ENCODE measurements at places on chromosomes 6 and 20.

GRCh38 chr6:131640100-131640499 lies 3.0 kb downstream of the ENPP3 start:
- no peak for DNase-seq

DNA sequence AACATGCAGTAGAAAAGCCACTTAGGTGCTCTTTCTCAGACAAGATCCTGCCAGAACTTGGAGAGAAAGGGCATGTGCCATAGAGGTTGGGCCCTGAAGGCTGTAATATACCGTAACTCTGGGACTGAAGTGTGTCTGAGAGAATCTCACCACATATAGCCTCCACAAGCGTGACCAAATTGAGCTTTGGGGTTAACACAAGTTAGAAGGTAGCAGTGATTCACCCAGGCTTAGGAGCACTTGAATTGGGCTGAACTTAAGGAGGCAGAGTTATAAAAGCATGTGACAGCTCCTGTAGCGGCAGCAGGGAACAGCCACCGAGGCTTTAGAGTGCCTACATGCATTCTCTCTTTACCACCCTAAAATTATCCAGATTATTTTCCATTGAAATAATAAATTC lies 361.6 kb downstream of the PHF3 start:
- no peak for DNase-seq

GRCh38 chr6:43432009-43432945 lies 4.9 kb downstream of the ABCC10 start:
- DNase-seq: no peak

- DNase-seq: peak; percentile 61
Measured at GRCh38 chr20:49941456-49941855, 5.3 kb downstream of the RNF114 start.

- peak; percentile 60 for DNase-seq
Measured at GRCh38 chr20:33370291-33370690, 31.0 kb downstream of the CDK5RAP1 start.

DNA sequence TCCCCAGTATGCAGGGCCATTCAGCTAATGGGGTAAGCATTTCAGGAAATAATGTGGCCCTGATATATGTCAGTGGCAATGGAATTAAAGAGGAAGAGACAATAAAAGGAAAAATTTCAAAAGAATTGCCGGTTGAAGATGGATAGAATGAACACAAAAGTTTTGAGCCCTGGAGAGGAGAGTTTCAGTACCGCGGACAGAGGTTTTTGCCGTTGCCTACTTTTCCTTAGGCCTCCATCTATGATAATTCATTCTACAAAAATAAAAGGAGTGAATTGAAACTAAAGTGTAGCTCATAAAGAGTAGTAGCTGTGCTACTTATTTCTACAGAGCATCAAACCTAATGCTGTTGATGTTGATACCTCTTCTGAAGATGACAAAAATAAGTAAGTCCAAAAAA lies 140.7 kb downstream of the RNASET2 start:
- no peak for DNase-seq

GRCh38 chr20:51966296-51966971 lies 164.1 kb upstream of the SALL4 start:
- no peak for DNase-seq

DNA sequence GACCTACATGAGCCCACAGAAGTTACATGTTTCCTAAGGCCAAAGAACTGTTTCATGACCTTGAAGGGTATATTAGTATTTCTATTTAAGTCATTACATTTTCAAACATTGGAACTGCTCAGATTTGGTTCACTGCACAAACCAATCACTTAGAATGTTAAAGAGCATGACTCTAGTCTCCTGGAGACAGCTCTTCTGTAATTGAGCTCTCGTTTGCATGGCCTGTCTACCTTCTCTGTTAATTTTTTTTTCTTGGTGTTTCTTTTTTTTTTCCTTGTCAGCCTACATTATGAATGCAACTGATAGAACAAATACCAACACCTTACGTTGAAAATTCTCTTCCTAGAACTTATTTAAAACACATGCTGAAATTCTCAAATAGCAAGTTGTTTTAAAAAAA lies 860.2 kb upstream of the MAP3K7 start:
- no peak for DNase-seq

DNA sequence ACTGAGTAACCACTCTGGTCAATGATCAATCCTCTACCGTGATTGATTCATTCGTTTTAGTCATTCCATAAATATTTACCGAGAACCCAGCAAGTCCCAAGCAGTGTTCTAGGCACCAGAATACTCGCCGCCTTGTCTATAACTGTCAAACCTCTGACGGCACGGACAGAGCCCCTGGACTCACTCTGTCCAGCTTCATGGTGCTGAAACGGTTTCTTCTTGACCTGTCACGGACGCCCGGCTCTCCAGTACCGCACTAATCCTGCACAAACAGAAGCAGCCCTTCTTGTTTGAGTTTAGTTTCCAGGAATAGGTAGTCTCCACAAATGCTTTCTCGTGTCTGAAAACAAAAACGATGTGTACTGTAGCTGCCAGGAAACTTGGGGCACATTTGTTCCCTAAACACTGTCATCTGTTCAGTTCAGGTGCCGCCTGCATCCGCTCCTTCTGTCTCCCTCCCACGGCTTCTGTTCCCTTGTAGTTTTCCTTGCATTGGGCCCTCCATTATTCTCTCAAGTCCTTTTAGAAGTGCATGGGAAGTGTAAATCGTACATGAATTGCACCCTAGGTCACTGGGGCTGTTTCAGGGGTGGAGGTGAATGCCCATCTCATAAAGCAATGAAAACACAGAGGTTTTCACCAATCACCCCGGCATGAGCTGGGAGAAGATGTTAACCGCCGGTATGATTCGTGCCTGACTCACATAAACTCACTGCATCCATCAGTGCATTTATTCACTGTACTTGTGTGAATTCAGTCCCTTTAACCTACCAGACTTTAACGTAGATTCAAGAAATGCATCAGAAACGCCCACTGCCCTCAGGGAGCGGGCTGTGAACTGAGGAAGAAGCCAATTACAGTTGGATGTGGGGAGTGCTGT lies 209.3 kb upstream of the CDH4 start:
- peak; percentile 57 for DNase-seq

DNA sequence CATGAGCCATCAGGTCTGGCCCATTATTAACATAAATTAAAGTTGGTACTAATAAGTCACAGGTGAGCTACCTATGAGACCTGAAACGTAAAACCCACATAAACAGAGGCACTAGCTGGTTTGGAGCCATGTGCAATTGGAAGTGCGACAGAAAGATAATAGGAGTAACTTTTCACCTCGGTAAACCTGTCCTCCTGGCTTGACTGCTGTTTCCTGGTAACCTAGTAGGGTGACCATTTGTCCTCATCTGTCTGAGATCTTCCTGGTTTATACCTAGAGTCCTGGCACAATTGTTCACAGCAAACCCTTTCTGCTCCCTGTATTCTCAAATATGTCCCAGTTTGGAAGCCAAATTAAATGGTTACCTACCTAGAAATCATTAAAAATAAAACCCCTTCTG lies 7.4 kb downstream of the TBC1D20 start:
- no peak for DNase-seq

DNA sequence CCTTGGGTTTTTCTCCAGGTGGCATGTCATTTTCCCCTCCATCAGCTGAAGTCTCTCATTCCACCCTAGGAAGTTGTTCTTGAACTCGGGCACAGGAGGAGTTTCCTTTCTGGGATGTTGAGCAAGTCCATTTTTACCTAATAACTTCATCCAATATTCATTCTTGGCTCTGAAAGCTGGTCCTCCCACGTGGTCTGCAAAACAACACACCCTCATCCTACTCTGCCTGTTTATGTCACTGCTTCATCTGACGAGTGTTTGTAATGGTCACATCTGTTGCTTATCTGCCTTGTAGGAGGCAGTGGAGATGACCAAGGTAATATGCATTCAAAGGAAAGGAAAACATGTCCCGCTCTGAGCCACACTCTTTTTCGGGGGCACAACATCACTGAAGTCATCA lies 41.7 kb upstream of the AIG1 start:
- no peak for DNase-seq

DNA sequence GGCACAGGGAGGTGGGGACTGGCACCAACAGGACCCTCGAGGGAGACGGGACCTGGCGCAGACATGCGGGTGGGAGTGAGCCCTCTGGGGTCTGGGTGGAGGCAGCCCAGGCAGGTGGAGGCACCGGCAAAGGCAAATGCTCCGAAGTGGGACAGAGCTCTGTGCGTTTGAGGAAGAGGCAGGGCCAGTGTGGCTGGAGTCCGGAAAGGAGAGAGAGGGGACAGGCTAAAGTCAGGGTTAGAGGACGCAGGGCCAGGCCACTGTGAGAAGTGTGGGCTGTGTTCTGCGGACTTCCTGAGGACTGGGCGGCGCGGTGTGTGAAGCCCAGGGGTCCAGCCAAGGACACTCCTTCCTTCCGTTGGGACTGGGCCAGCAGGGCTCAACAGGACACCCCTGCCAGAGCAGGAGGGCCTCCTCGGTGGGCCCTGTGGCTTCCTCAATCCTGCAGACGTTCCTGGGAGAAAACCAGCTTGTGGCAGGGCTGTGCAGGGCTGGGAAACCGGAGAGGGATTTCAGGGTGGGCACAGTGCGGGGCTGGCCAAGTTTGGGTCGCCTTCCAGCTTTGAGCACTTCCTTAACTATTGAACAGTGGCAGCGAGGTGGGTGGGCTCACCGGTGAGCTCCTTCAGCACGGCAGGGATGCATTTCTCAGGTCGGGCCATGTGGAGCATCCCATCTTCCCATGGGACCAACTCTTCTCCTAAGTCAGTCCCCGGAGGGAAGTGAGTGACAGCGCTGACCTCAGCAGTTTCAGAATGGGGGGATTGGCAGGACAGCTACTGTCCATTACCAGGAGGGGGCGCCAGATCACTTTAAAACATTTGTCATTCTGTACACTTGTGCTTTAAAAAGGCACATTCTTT lies 22.5 kb downstream of the MOCS3 start:
- DNase-seq: no peak

DNA sequence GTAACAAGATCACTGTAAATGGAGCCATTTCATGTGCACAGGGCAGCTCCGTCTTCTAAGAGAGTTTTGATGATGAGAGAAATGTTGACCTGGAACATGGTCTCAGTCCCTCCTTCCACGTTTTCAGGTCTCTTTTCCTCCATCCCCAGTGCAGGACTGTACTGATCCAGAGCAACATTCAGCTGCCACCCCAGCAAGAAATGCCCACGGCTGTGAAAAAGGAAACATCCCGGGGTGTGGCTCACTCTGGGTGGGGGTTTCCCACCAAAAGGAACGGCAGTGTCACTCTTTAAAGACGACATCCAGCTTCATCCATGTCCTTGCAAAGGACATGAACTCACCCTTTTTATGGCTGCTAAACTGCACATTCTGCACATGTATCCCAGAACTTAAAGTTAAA lies 92.6 kb downstream of the ERMARD start:
- DNase-seq: no peak

DNA sequence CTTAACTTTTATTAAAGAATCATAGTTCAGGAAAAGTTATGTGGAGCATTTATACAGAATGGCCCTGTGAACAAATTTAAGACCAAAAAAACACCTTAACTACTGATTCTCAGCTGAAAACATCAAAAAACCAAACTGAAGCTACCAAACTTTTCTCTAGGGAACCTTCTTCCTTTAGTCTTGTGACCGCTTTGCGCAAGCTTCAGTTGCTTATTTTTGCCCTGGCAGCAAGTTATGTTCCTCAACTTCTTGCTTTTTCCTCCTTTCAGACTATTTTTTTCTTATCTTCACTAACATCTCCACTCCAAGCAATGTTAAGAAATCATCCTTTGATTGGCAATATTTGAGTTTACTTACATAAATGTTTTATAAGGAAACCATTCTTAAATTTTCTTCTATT lies 100.1 kb downstream of the MYB start:
- no peak for DNase-seq

GRCh38 chr6:108942556-108943492 lies 94.6 kb downstream of the ARMC2 start:
- DNase-seq: no peak

DNA sequence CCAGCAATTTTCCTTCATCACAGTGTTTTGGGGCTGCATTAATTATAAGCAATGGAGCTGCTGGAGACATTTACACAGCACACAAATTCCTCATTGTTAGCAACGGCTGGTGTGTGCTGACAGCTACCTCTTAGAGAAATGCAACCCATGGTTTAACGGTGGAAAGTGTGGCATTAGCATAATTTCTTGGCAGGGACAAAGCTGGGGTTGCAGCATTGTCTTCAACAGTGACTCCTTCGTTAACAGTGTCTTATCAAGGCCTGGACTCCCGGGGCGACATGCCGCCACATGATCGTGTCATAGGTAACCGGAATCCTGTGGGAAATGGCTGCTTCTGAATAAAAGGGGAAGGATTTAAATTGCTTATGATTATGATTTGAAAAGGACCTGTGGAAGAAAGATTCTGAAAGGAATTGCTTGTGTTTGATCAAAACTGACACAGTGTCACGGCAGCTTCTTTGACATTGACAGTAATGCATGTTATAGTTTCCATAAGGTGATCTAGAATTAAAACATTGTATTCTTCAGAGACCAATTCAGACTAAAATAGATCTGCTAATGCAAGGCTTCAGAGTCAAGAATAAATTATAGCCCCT lies 128.0 kb downstream of the UST start:
- no peak for DNase-seq

DNA sequence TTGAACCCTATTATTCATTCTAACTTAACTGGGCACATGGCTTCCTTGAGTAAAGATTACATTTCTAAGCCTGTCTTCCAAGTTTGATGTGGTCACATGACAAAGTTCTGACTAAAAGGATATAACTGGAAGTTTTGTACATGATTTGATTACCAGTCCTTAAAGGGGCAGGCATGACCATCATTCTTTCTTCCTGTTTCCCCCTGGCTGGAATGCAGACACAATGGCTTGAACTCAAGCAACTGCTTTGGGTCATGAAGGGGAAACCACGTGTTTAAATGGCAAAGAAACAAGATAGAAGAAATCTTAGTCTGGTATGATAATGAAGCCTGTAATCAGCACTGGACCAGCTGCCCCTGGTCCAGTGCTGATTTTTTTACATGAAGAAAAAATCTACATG lies 15.6 kb upstream of the SHLD1 start:
- DNase-seq: no peak

DNA sequence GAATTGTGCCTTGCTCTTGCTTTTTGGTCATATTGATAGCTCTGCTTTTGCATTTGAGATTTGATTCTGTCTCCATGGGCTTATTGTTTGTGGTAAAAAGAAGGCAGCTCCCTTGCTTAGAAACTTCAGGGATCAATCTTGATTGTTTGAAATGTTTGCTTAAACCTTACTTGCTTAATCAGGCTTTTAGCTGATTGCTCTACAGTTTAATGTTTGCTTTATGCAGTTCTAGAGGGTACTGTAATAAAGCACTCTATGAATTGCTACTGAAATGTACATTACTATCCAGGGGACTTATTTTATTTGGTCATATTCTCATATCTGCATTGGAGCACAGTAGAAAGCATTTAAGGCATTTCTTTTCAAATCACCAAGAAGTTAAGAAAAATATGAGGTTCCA lies 545.4 kb upstream of the HS3ST5 start:
- no peak for DNase-seq

- peak; percentile 53 for DNase-seq
Measured at GRCh38 chr20:41192575-41192974, 55.2 kb downstream of the PLCG1 start.

DNA sequence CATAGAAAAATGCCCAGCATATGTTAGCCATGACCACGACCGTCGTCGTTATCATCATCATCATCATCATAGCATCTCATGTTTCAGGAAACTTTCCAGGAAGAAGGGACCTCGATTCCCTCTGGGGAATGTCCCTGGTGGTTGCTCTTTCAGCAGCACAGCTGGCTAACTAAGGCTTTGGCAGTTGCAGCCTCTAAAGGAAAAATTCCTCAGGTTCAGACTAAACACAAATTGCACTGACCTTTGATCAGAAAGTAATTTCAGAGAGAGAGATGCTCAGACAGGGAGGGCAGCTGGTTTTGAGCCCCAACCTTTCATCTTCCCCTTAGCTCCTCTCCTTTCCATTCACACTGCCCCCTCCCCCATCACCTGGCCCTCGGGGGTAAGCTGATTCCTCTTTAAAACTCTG lies 5.6 kb upstream of the CFB start:
- no peak for DNase-seq

All from RWPE2 (cell line).